ENCODE measurements at places on chromosomes 1 and 21.

- H3K27ac ChIP-seq, result no peak overlapping the region
- H3K27me3 ChIP-seq, result no peaks in the 10 kb centered on the region
- H3K4me1 ChIP-seq, result no peaks in the 10 kb centered on the region
- no peak overlapping the region for H3K4me3 ChIP-seq
- no peaks in the 10 kb centered on the region for H3K36me3 ChIP-seq
These were observed 1.6 kb downstream of the DMRTB1 start for GRCh38 chr1:53460666-53461322.

- H3K27ac ChIP-seq, result peak within 1 kb of the TSS; percentile 92
- peaks cover 32% of the 10 kb centered on the region for H3K4me1 ChIP-seq
- H3K4me3 ChIP-seq, result peak within 1 kb of the TSS; percentile 100
- DNase-seq, result no peak
These were observed at the start of gene MLLT11 for GRCh38 chr1:151060007-151060656. TSS of gene MLLT11 (plus strand) at chr1:151060397. CDS start at chr1:151067225, 6,828 bp downstream.

- no peaks in the 10 kb centered on the region for H3K36me3 ChIP-seq
- H3K27ac ChIP-seq, result no peak overlapping the region
- no peak overlapping the region for H3K4me3 ChIP-seq
- no peaks in the 10 kb centered on the region for H3K4me1 ChIP-seq
These were observed 108.7 kb downstream of the TLR5 start for GRCh38 chr1:223034270-223034798.

DNA sequence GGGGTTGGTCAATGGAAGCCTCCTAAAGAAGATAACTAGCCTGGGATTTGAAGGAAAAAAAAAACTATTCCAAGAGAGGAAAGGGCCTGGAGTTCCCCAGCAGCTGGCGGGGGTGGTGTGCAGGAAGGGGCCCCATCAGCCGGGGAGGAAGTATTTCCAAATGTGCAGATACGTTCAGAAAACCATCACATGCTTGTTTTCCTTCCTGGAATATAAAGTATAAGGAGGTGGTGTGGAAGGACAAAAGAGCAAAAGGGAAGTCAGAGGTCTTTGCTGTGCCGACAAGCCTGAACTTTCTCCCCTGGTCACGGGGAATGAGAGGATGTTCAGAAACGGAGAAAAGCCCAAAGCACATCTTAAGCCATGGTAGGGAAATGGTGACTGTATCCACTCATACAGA lies 72.0 kb upstream of the BACE2 start:
- no peak for DNase-seq
- no peaks in the 10 kb centered on the region for H3K27me3 ChIP-seq
- no peak overlapping the region for H3K27ac ChIP-seq
- no peaks in the 10 kb centered on the region for H3K4me1 ChIP-seq
- no peaks in the 10 kb centered on the region for H3K36me3 ChIP-seq
- H3K4me3 ChIP-seq, result no peak overlapping the region

DNA sequence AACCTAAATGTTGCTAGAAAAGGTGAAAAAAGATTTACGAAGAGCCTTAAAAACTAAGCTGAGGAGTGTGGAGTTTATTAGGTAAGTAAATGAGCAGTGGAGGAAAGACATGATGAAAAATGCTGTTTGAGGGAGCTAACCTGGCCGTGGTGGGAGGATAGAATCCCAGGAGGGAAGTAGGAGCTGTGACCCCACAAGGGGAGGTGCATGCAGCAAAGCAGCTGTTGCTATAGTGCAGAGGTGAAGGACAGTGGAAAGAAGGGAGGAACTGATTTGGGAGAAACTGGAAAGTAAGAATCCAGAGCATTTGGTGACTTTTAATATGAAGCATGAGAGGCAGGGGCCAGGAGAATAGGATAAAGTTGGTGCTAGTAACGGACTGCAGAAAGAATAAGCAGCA lies 271.7 kb upstream of the ADGRL2 start:
- no peak for DNase-seq
- no peaks in the 10 kb centered on the region for H3K36me3 ChIP-seq
- H3K27me3 ChIP-seq, result no peaks in the 10 kb centered on the region
- H3K27ac ChIP-seq, result no peak overlapping the region
- H3K4me1 ChIP-seq, result no peaks in the 10 kb centered on the region

- H3K27me3 ChIP-seq, result no peaks in the 10 kb centered on the region
- no peak for DNase-seq
- no peak overlapping the region for H3K4me3 ChIP-seq
- no peak overlapping the region for H3K27ac ChIP-seq
These were observed 90.8 kb upstream of the TMPRSS2 start for GRCh38 chr21:41598561-41599431.
